Dermis microvascular lymphatic vessel endothelial cell (primary cell): ENCODE measurements at places on chromosomes 3 and 15. TPM values are rescaled to one million over a fixed set of nuclear protein-coding genes. Genes with fewer than 3 reads are reported as not detected.

GRCh38 chr3:24493746-24494617, 668 bp downstream of the THRB start:
- peak; percentile 5 for DNase-seq

DNA sequence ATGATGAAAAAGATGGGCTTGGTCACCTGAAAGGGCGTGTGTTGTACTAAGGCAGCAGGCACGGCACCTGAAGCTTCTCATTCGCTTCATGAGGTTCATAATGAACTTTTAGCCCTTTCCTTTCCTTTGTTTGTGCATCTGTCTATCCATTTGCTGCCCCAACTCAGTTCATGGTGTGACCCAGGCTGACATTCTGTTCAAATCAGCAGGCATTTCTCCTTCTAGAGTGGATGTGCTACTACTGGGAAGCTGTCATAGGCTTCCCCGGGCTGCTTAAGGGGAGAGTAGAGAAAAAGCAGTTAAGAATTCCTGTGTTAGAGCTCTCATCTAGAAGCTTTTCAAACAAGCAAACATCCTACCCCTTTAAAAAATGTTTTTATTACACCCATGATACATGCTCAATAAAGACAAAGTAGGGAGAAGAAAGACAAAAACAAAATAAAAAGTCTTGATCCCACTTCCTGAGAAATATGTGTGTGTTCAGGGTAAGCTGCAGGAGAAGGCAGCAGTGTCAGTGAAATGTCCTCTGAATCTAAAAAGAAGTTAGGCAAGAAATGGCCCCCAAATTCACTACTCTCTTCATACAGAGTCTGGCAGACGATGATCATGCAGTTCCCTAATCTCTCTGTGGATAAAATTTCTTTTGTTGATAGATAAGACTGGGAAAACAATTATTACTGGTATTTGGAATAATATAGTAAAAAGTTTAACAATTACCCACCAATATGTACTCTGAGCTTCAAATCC, 136.9 kb upstream of the PFN2 start:
- no peak for DNase-seq

GRCh38 chr15:67189326-67190051, 65.0 kb downstream of the AAGAB start:
- DNase-seq = no peak

Gene CNTN6
- total RNA-seq = not detected in 2 replicates

GRCh38 chr3:100810671-100811070, 101.4 kb downstream of the TFG start:
- DNase-seq = no peak

DNA sequence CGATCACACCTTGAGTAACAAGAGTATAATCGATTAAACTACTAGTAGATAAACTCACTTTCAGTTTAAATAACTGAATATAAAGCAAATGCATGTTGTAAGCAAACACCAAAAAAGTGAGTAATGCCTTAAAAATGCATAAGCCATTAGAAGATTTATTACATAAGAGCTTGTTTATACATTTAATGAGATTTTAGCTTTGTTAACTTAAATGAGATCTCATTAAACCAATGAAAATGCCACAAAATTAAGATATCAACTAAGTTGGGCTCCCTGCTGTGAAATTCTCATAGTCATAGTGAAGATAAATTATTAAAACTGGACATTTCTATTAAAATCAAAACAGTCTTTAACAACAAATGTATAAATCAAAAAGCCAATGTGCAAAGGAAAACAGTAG, 701.2 kb downstream of the NLGN1 start:
- no peak for DNase-seq

GRCh38 chr15:26087881-26088280, 224.8 kb upstream of the ATP10A start:
- DNase-seq = no peak

GRCh38 chr3:10299679-10300078, 6.9 kb upstream of the GHRL start:
- no peak for DNase-seq

DNA sequence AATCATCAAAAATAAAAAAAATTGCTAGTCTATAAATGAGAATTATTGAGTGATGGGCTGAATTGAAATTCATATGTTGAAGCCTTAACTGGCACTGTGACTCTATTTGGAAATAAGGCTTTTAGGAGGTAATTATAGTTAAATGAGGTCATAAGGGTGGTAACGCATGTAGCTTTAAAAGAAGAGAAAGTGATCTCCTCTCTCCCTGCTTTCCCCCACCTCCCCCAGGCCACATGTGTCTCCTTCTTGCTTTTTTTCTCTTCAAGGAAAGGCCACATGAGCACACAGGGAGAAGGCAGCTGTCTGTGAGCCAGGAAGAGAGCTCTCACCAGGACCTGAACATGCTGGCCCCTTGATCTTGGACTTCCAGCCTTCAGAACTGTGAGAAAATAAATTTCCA, 48.2 kb upstream of the ARPP19 start:
- DNase-seq = no peak

Gene CASR
- not detected in 2 replicates for total RNA-seq

DNA sequence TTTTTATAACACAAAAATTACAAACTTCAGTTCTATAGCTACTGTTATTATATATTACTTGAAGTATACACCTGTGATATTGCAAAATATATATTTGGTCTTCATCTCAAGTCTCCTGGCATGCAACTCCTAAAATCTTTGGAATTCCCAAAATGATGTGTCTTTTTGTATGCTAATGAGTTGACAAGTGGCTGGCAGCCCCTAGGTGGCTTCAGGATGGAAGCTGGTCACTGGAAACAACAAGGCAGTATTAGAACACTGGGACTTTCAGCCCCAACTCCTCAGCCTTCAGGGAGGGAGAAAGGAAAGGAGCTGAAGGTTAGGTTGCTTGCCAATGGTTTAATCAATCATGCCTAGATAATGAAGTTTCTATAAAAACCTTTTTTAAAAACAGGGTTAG, 112.0 kb downstream of the SCAPER start:
- no peak for DNase-seq

GRCh38 chr3:45988804-45989203, 6.8 kb downstream of the FYCO1 start:
- DNase-seq = no peak

GRCh38 chr3:39386318-39386717, 3.1 kb downstream of the SLC25A38 start:
- no peak for DNase-seq

Gene MGLL
- total RNA-seq = 30.1 and 33.4 TPM in 2 replicates

DNA sequence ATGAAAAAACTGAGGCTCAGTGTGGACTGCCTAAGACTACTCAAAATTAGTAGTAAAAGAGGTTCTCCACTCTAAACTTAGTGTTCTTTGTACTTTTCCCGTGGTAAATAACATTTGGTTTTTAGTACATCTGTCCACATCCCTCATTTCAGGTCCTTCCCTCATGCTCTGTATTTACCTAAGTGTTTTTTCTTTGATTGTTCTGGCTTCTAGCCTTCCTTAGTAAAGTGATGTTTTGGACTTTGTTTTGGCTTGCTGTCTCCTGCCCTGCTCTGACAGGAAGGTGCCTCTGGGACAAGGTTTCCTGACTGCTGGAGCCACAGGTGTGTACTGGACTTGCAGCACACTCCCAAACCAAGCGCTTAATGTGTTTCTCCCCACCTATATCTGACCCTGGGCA, 29.9 kb upstream of the ALDH1A2 start:
- DNase-seq = no peak

Gene RPL14
- total RNA-seq = 332 and 363 TPM in 2 replicates

DNA sequence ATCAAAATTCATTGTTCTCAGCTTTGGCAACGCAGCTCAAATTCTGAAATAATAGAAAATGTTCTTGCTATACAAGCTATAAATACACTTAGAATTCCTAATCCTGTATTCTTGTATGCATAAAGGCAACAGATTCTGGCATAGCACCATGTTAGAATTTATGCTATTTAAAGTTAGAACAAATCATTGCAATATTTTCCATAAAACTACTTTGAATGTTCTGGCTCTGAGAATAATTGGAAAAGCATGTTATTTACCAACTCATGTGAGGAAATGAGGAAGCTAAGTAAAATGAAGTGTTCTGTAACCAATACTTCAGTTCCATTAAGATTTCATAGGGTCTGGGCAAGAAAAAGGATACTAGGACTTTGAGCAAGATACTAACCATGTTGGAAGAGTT, 888.9 kb downstream of the SQOR start:
- DNase-seq = no peak

Gene HIGD2B
- not detected in 2 replicates for total RNA-seq

- peak; percentile 58 for DNase-seq
These were observed 72.1 kb downstream of the GJD2 start for GRCh38 chr15:34682674-34683073.

Gene RLBP1
- total RNA-seq = not detected in 2 replicates

- no peak for DNase-seq
These were observed 188.0 kb downstream of the KLHL25 start for GRCh38 chr15:85606738-85607137.
